CD4-positive, alpha-beta T cell treated with Interleukin-2 at 100 ng/mL for 4 hours (primary cell): ENCODE measurements at places on chromosomes 5 and 9.
A peak's percentile ranks its signal among the peaks of the same experiment; 100 is the strongest.

DNA sequence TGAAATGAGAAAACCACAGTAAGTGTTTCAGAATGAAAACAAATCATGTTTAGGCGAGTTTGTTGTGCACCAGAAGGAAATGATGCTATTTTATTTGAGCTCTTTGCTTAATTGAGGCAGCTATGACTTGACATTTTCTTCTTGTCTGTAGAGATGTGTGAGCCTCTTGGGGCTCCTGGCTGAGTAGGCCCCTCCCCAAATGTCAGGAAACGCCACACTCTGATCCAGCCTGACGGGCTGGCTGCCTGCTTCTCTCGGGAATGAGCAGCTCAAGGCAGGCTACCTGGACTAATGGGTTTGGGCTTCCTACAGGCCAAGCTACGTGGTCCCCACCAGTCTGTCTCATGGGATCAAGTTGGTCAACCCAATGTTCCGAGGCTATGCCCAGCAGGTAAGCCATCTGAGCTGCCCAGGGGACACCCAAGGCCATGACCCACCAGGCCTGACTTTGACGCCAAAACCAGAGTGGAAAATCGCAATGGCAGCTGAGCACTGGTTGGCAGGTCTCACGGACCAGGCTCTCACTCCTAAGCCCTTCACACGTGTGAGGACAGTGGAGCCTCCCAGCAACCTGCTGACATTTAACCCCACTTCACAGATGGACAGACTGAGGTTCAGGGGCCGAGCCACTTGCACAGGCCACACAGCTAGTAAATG is 29.9 kb downstream of the USP20 start:
- DNase-seq: no peak

- DNase-seq: peak; percentile 83
These were observed 17.1 kb downstream of the F2R start for GRCh38 chr5:76733049-76733417.

DNA sequence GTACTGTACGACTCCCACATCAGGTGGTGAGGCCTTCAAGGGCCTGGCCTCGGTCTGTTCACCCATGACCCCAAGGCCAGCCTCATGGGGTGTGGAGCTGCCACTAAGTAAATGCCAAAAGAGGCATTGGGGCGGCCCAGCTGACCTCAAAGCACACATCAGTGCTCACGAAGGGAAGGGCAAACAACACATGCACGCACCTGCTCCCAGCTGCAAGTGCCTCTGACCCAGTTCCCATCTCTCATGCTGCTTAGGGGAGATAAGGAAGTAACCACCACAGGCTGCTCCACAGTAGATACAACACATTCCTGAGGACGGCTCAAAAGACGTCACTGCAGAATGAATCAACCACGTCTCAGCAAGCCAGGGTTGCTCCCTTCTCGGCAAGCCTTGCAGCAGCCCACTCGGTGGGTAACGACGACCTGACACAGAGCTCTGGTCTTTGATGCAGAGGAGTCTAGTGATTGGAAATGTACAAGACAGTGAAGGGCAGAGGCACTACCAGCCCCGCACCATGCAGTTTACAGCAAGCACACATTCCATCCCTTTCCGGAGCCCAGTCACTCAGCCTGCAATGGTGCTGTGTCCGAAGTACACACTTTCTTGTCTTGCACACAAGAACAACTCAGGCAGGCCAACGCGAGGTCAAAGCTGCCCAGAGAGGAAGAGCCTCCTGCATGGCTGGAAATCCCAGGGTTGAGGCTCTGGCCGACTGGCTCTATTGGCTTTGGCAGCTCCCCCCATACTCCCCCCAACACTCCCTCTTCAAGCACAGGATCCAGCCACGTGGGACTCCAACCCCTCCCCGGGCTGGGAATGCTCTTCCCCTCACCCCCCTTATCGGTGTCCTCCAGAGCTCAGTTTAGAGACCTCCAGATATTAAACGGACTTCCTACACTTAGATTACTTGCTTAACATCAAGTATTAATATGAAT is 31.8 kb downstream of the FABP6 start:
- DNase-seq: no peak

DNA sequence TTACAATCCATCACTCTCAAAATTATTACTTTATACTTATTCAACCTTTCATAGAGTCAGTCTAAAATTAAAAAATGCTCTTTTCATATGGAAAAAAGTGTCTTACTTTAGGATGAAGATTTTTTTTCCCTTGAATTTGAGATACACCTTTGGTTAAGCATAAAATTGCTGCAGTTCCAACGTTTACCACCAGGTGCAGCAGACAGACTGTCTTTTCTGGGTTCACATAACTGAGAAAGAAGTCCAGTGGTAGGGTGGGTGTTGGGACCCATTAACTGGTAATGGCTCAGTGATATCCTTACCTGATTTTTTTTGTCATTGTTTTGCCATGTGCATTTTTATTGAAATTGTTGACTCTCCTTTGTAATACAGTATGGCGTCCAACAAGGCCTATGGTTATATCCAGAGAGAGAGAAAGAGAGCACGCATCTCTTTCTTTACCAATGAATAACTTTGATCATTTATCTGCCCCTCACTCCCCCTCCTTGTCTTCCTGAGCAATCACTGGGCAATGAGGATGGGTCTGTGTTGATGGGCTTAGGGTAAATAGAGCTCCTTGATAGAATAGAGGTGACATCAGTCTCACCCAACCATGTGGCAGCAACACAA is 98.4 kb downstream of the FBXL7 start:
- no peak for DNase-seq
